Stimulated activated CD4-positive, alpha-beta T cell treated with anti-CD3 and anti-CD28 coated beads, TNF-alpha, amount 100 ng/mL, for 4 hours (primary cell): ENCODE measurements at places on chromosomes 3 and 15.

DNA sequence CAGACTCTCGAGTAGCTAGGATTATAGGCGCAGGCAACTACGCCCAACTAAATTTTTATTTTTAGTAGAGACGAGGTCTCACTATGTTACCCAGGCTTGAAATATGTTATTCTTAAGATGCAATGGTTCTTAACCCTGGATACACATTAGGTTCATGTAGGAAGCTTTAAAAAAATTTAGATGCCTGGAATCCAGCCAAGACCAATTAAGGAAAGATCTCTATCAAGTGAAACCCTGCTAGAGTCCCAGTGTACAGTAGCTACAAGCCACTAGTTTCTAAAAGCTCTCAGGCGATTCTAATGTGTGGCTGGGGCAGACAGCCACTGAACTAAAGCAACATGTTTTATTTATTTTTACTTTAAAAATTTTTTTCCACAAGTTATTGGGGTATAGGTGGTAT lies 33.2 kb downstream of the TRIM69 start:
- no peak for DNase-seq

DNA sequence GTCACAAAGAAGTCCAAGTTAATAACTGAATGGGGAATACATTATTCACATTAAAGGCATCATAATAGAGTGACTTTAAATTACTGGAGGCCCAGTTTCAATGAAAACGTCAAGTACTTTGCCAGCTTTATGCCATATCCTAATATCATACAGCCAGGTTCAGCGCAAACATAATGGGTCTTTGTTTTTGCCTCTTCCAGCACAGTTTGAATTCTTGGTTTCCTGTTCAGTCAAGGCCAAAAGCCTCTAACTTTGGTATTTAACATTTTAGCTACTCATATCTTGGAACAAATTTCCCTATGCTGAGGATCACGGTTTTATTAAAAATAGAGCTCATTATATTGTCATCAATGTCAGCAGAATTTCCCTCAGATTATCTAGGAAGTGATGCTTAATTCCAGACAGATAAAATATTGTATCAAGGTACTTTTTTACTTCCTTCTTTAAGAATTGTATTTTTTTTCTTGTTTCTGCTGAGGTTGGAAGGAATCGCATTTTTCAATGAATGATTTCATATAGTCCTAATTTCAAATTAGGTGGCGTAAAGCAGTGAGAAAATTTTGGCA lies 269.2 kb downstream of the THRB start:
- DNase-seq: no peak

DNA sequence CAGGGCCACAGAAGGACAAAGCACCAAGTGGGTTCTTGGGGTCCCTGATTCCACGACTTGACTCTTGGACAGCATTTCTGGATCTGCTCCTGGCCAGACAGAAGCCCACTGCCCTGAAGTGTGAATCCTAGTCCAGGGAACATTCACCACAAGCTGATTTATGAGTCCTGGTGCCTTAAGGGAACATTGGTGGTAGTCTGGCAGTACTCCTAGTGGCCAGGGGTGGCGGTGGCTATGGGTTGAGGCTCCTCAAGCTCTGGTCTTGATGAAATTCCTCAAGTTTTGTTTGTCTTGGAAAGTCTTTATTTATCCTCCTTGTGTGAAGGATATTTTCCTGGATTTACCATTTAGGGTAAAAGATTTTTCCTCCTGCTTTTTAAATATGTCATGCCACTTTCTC lies 307.5 kb downstream of the PYDC2 start:
- DNase-seq: no peak

DNA sequence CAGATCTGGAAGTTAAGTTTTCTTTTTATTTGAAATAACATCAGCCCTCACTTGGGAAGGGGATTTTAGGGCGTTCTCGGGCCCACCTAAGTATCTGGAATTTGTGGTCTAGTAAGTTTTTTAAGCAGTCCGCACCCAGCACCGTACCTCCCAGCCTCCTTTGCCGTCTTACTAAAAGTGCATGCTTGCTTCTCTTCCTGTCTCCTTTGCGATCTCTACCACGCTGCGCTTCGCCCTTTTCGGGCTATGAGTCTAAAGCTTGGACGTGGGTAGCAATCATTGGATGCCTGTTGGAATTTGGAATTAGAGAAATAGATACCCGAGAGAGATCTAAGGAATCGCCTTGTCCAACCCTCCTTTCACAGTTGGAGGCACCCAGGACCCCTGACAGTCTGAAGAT lies 1.1 kb downstream of the THSD4 start:
- no peak for DNase-seq

- DNase-seq: peak; percentile 29
Observed at GRCh38 chr3:111859061-111859973, at the start of gene PHLDB2. TSS of gene PHLDB2 (plus strand) at chr3:111859265. CDS start at chr3:111884078, 24,813 bp downstream.

DNA sequence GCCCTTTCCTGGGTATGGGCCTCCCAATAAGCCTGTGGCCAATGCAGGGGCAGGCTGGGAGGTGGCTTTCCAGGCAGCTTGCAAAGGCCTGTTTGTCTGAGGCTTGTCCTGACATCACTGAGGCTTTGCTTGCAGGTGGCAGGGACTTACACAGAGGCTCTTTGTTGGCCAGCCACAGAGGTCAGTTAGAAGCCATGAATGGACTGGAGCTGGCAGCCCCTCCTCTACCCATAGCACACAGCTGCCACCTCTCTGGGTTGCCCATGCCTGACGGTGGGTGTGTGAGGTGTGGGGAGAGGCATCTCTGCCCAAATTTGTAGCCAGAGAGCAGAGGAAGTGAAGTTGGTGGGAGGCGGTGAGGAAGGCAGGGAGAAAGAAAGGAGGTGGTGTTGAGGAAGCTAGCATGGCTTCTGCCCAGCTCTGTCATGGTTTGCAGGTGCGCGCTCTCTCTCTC lies 17.1 kb downstream of the LIMD1 start:
- DNase-seq: no peak

DNA sequence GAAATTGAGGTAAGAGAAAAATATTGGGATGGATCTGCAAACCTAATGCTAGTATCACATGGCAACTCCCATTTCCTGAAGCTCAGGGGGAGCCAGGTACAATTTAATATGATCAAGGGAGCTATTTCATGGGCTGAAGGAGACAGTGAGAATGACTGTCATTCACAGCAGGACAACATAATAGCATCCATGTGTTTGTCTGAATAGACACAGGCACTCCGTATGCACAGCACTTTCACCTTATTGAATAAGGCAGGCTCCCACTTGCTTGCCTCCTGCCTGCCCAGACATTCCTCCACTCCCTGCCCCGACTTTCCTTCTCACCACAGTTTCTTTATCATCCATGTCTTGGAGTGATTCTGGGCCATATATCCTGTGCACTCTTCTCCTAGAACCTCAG lies 156.6 kb upstream of the SLC24A5 start:
- no peak for DNase-seq

DNA sequence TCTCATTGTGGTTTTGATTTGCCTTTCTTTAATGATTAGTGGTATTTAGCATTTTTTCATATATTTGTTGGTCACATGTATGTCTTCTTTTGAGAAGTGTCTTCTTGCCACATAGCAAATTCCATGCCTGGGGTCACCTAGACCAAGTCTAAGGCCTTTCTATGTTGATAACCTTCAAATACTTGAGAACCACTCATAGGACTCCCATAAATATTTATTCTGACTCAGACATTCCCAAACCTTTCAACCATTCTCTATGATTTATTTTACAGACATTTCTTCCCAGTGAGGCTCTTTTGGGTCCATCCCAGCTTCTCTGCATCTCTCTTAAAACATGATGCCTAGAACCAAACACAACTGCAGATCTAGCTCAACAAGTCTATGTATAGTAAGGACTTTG lies 69.2 kb downstream of the ATP8B4 start:
- DNase-seq: no peak

DNA sequence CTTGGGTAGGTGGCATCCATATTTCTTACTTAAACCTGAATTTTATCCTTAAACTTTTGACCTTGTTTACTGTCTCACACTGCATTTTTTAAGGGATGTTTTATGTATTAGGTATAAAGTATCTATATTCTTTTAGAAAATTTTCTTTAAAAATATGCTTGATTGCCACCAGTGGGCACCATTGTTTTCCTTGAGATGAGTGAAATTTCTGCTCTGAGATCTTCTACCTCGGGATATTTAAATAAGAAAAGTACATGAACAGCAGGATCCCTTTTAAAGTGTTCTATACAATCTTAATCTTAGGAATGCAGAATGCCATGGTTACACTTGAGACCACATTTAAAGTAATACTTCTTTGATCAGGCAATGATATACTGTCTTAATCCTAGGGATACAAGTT lies 108.7 kb downstream of the SLMAP start:
- no peak for DNase-seq

DNA sequence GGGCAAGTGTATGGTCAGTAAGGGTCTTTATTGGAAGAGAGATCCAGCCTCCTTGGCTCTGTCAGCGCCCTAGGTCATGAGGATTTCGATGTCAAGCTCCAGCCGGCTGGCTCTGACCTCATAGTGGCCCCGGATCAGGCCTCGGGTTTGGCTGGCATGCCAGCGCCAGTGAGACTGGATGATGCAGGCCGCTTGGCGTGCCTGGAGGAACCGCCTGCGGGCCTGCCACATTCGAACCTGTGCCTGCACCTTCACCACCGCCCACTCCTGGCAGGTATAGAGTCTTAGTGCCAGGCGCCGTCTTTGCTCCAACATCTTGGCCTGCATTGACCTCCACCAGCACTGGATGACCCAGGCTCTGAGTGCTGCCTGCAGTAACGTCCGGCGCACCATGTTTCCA lies 483 bp downstream of the IQCF6 start:
- DNase-seq: no peak

DNA sequence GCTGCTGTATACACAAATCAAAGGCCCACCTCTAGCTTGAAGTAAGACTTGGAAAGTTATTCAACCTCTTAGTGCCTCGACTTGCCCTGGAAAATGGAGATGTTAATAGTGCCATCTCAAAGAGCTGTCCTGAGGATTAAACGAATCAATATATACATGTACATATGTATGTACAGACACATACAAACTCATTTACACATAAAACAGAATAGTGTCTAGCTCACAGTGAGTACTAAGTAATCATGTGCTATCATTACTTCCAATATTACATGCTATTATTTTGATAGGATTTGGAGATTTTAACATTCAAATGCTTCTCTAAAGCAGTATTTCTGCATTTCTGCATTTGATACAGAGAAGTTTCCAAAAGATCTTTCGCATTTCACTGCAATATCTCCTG lies 20.5 kb downstream of the LARP6 start:
- DNase-seq: no peak

DNA sequence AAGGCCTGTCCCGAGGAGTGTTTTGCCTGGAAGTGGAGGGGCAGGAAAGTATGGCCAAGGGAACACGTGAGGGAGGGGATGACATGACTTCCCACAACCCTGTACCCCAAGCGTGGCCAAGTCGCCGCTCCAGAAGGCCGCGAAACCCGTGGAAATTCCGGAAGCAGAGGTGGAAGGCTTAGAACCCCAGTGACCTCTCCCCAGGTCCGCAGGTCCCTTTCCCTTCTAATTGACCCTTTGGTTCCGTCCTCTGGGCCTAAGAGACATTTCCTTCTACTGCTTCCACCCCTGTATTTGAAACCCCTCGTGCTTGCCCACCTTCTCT lies 548 bp upstream of the BTBD1 start:
- DNase-seq: no peak

- no peak for DNase-seq
Observed at GRCh38 chr15:48472756-48473155, 141.5 kb downstream of the DUT start.

GRCh38 chr15:67240235-67241131 lies 14.0 kb downstream of the AAGAB start:
- DNase-seq: no peak

DNA sequence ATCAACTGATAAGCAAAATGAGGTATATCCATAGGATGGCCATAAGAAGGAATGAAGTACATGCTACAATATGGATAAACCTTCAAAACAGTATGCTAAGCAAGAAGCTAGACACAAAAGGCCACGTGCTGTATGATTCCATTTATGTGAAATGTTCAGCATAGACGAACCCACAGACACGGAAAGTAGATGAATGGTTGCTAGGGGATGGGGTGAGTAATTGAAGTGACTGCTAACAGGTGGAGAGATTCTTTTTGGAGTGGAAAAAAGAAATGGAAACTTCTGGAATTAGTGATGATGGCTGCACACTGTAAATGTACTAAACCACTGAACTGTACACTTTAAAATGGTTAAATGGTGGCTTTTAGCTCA lies 630 bp upstream of the EFCAB12 start:
- DNase-seq: no peak

GRCh38 chr3:25938566-25939325 lies 148.9 kb downstream of the OXSM start:
- DNase-seq: no peak

DNA sequence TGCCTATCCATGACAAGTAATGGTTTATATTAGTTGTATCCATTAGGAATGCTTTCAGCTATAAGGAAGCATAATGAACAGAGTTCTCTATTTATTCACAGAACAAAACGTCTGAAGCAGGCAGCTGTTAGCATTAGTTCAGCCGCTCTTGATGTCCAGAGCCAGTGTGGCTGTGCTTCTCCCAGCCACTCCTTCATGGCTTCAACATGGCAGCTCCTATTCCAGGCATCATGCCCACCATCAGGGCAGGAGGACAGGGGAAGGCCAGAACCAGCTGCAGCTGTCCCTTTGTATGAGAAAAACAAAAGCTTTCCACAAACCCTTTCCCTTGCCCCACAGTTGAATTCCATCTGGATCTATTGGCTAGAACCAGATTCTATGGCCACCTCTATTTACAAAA lies 12.9 kb upstream of the SNRK start:
- DNase-seq: no peak

DNA sequence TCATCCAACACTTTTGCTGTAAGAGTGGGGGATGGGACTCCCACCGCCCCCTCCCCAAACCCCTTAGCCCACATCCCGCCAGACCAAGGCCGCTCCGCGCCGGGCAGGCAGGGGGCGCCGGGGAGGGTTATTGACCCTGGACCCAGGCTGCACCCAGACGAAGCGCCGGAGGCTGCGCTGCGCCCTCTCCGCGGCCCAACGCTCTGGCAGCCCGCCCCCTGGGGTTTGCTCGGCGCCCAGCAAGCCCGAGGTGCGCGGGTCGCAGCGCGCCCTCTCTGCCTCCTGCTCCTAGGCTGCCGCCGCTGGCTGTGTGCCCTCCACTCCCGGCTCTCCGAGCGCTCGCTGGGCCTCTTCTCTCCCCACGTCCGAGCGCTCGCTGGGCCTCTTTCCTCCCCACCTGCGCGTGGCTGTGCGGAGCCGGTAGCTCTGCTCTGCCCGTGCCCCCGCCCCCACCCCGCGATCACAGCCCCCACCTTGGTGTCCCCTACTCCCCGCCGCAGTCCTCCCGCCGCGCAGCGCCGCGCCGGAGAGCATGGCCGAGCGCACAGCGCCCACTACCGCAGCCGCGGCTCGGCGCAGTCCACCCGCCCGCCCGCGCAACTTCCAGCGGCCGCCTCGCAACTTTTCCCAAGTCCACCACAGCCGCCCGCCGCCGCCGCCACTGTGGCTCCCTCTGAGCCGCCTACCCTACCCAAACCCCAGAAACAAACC lies 1.2 kb downstream of the MECOM start:
- DNase-seq: no peak

- DNase-seq: peak; percentile 53
Observed at GRCh38 chr3:11719406-11720303, 75.9 kb upstream of the VGLL4 start.

- no peak for DNase-seq
Observed at GRCh38 chr3:171526869-171527268, 66.7 kb upstream of the TNIK start.
